ENCODE measurements at places on chromosomes 11 and 22.

DNA sequence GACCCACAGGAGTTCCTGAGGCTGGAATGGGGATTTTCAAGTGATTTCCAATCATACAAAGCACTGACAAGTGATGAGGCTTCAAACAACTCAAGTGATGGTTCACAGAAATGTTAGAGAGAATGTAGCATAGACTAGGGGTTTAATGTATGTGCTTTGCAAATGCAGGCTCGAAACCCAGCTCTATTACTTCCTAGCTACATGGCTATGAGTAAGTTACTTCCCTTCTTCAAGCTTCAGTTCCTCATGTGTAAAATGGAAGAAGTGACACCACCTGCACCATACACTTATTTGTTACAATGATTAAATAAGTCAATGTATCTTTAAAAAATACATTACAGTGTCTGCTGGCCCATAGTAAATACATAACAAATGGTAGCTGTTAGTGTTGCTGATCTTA is 139.8 kb downstream of the CCDC81 start:
- DNase-seq: no peak

GRCh38 chr11:133007027-133007584 is 525.2 kb downstream of the OPCML start:
- DNase-seq: no peak

DNA sequence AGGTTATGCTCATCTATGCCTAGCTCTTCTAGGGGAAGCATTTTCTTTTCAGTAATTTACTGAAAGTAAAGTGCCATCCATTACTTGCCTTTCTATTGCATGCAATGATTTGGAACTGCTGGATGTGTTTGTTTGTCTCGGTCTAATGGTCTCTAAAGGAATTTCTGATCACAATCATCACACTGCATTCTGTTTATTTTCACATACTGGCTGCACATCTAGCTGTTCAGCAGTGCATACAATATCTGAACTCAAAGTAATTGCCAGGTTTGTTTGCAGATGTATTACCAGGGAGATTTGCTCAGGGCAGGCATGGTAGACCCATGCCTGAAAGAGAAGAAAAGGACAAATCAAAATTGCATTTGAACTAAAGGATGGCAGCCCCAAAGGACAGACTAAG is 36.4 kb upstream of the CWF19L2 start:
- no peak for DNase-seq

GRCh38 chr11:14764579-14765527 is 121.2 kb downstream of the PDE3B start:
- no peak for DNase-seq

DNA sequence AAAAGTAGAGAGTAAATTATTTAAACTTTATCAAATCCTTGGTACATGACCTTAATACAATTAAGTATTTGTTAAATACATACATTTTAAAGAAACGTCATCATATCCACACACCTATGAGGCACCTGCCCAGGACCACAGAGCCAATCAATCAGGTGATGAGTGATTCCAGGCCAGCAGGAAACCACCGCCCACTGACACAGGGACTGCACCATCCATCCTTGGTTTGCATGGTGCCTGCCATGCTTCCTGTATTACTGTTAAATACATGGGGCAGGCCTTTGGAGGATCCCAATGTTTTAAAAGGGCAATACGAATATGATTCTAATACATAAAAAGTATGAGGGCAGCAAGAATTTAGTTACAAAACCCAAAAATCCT is 7.0 kb upstream of the TBC1D10A start:
- DNase-seq: no peak

DNA sequence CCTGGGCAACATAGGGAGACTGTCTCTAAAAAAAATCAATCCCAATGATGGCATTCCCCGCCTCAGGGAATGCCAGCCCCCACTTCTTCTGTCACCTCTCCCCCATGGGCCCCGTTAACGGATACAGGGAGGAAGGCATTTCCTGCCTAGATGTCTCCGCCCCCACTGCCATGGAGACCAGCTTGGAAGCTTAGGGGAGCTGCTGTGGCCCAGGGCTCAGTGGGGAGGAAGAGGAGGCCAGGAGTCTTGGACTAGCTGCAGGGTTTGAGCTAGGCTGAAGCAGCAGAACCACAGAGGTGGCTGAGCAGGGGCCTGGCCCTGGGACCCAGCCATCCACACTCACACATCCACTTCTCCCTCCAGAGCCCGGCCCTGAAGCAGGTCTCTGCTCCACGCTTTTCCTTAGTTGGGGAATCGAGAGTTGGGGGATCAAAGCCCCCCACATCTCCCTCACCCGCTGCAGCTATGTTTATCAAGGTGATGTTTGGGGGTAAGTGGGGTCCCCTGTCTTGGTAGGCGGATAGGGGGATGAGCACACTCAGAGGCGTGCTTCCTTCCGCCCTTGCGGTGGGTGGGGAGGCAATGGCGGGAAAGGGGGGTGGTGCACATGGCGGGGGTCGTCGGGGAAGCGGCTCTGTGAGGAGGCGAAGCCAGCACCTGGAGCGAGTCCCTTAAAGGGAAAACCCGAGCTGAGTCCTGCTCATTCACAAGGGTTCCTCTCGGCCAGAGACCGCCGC is at the start of gene C22orf15:
Gene C22orf15 (plus strand): TSS at position 149 of the 737 bp plus-strand sequence. CDS start 317 bp downstream, at position 466.
- no peak for DNase-seq

DNA sequence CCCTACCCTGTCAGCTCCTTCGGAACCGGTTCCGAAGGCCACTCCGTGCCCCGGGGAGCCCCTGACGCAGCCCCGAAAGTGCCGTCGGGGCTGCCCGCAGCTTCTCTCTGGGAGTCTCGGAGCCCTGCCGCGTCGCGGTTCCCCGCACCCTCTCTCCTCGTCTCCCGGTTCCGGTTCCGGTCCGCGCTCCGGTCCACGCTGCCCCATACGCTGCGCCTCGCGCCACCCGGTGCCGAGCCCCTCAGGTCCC is 618 bp downstream of the MTA2 start:
- DNase-seq: no peak

DNA sequence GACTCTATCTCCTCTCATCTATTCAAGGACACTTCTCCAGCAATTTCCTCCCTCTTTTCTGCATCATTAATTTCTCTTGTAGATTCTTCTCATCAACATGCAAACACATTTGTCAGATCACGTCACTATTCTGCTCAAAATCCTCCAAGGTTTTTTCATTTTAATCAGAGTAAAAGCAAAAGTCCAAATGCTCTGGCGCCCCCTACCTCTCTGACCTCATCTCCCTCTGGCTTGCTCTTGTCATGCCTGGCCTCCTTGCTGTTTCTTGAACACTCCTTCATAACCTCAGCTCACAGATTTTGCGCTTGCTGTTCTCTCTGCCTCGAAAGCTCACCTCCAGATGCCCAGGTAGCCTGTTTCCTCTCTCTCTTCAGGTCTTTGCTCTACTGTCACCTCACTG is 22.4 kb downstream of the RTCB start:
- no peak for DNase-seq

- no peak for DNase-seq
These were observed 40.7 kb downstream of the PACSIN2 start for GRCh38 chr22:42974223-42974622.

- DNase-seq: no peak
These were observed 38.9 kb upstream of the SCUBE2 start for GRCh38 chr11:9130297-9130696.

GRCh38 chr11:64592234-64592615 is 1.2 kb downstream of the SLC22A12 start:
- no peak for DNase-seq

DNA sequence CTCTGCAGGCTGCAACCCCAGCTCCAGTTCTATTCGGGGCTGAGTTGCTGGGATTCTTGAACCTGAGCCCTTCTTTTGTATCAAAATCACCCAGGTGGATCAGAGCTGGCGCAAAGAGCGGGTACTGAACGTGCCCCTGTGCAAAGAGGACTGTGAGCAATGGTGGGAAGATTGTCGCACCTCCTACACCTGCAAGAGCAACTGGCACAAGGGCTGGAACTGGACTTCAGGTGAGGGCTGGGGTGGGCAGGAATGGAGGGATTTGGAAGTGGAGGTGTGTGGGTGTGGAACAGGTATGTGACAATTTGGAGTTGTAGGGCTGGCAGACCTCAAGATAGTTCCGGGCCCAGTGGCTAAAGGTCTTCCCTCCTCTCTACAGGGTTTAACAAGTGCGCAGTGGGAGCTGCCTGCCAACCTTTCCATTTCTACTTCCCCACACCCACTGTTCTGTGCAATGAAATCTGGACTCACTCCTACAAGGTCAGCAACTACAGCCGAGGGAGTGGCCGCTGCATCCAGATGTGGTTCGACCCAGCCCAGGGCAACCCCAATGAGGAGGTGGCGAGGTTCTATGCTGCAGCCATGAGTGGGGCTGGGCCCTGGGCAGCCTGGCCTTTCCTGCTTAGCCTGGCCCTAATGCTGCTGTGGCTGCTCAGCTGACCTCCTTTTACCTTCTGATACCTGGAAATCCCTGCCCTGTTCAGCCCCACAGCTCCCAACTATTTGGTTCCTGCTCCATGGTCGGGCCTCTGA is 3.8 kb downstream of the FOLR1 start:
- no peak for DNase-seq

GRCh38 chr11:128690665-128691101 is 3.2 kb upstream of the FLI1 start:
- DNase-seq: no peak

GRCh38 chr11:36195496-36196354 is 93.5 kb downstream of the COMMD9 start:
- DNase-seq: no peak

GRCh38 chr11:125062931-125063428 is at the start of gene SLC37A2:
SLC37A2 (plus strand) TSS chr11:125063305; CDS start chr11:125063368, 63 bp downstream.
- peak; percentile 23 for DNase-seq

DNA sequence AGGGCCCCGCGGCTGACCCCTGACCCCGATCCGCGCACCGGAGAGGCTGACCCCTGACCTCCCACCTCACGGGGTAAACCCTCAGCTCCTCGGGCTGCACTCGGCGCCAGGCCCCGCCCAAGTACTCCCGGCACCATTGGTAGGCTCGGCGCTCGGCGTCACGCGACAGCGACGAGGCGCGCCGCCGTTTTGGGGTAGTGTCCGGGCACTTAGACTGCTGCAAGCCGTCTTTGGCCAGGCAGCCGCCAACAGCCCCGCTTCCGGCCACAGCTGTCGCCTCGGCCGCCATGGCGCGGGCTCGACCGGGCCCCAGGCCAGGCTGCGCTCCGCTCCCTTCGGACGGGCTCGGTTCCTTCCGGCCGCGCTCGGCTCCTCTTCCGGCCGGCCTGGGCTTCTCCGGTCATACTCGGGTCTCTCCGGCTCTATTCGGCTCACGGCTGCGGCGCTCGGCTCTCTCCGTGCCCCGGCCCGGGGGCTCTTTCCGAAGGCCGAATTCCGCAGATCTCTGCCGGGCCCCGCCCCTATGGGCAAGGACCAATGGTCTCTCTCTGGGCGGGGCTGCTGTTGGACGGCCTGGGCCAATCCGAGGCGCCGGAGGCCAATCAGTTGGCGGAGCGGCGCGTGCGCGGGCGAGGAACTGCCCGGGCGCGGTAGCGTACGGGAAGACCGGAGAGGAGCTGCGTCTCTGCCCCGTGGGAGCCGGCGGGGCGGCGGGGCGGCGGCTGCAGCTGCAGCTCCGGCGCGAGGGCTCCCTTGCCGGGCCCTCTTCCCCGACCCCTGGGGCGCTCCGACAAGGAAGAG is at the start of gene CHKB:
Gene CHKB (minus strand): TSS at position 357 of the 801 bp plus-strand sequence. CDS start 68 bp downstream, at position 289.
- DNase-seq: peak; percentile 100

- DNase-seq: no peak
These were observed 341 bp downstream of the NAALADL1 start for GRCh38 chr11:65058012-65058411.

GRCh38 chr11:78339483-78339882 is 78.1 kb downstream of the GAB2 start:
- DNase-seq: no peak

DNA sequence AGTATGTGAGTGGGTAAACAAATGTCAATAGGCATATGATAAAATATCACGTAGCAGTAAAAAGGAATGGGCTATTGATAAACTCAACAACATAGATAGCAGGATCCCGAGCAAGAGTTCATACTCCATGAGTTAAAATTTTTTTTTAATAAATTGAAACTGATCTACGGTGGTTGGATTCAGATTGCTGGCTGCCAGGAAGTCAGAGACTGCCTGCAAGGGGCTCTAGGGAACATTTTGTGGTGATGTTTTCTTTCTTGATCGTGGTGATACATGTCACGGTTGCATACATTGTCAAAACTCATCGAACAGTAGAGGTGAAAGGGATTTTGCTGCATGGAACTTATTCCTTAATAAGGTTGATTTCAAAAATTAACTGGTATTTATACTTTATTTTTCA is 62.6 kb upstream of the WNT7B start:
- no peak for DNase-seq

- DNase-seq: no peak
These were observed 29.2 kb upstream of the PGM2L1 start for GRCh38 chr11:74427384-74427886.

DNA sequence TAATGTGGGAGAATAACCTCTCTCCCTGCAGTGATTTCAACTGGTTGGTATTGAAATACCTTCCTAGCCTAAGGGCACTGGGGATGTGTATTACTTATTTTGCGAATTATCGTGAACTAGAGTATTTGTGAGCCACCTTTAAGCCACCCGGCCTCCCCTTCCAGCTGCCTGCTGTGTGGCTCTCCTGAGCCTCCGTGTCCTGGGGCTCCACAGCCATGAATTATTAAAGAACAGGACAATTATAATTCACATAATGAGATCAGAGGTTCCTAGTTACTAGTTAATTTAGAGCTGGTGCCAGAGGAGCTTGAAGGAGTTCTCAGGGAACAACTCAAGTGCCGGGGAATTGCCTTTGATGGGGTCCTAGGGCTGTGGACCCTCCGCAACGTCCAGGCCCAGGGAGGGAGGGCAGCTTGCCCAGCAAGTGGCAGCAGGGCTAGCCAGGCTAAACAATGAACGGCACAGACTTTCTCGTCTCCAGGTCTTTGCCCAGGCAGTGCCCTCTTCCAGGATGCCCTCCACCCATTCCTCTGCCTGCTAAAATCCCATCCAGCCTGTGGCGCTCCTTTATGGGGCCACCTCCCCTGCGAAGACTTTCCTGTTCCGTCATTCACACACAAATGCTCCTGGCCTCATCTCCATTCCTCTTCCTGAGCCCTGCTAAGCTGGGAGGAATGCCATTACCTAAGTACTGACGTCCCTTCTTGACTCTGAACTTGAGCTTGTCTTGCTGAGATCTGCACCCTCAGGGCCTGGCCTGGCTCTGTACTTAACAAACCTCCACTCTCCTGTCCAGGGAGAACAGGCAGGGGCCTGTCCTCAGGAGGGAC is 91.5 kb downstream of the RTL6 start:
- no peak for DNase-seq

DNA sequence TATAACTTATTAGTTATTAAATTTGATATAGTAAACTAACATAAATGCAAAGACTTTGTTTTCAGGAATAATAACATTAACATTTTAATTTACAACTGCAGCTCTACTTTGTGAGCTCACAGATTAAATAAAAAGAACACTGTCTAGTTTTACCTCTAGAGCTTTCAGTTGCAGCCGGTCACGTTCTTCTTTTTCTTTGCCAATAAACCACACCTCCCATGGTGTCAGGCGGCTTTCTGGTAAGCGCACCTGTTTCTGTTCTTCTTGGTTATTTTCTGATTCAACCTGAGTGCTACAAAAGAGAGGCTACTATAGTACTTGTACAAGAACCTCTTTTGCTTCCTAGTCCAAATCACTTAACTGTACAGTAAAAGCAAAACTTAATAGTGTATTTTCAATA is 5.8 kb downstream of the CCDC34 start:
- DNase-seq: peak; percentile 51

GRCh38 chr11:43975629-43976028 is 33.2 kb downstream of the C11orf96 start:
- no peak for DNase-seq

- no peak for DNase-seq
These were observed 129.7 kb upstream of the LDLRAD3 start for GRCh38 chr11:35814081-35814695.

GRCh38 chr11:20178976-20179375 is 18.7 kb upstream of the DBX1 start:
- no peak for DNase-seq
